ENCODE measurements at places on chromosomes 12 and 14. TPM values are rescaled to one million over a fixed set of nuclear protein-coding genes. Genes with fewer than 3 reads are reported as not detected.

GRCh38 chr12:121214855-121215745 is 5.2 kb downstream of the P2RX4 start:
- DNase-seq, result no peak

The POTEM gene
- total RNA-seq, result not detected

GRCh38 chr12:130086248-130086647 is 76.0 kb upstream of the FZD10 start:
- DNase-seq, result no peak

GRCh38 chr12:48004053-48004941 is at the start of gene COL2A1:
Gene COL2A1, minus strand, starts transcription at chr12:48004476. Its CDS starts 155 bp downstream, at chr12:48004321.
- no peak for DNase-seq

The CACNA2D4 gene
- 3.4 TPM for total RNA-seq

GRCh38 chr12:46456356-46457334 is 84.1 kb upstream of the SLC38A2 start:
- no peak for DNase-seq

The SYCP3 gene
- total RNA-seq, result 0.43 TPM

The DNAJC22 gene
- total RNA-seq, result not detected

- DNase-seq, result no peak
Measured at GRCh38 chr14:22419620-22420019, 169.4 kb downstream of the DAD1 start.

The NAV3 gene
- total RNA-seq, result not detected

DNA sequence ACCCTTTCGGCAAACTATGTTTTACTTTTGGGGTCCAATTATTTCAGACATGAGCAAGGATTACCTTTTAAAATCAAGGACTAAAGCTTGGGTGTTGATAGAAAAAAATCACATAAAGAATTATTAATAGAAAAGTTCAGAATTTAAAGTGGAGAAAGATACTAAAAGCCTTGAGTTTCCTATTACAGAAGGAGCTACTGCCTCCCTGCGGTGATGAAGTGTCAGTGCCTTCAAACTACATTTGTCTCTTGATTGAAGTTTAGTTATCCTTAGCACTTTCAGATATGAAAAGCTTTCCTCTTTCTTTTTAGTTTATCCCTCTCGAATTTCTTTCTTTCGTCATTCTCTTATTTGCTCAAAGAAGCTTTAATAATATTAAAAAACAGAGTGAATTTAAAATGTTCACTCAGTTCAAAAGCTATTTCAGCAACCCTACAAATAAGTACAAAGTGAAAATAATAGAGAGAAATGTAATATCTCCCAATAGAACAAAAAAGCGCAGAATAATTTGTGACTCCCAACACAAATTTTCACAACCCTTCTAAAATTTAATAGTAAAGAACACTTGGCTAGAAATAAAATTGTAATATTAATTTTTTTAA is 87.6 kb downstream of the SEC23A start:
- DNase-seq, result no peak

The NUAK1 gene
- 0.05 TPM for total RNA-seq

DNA sequence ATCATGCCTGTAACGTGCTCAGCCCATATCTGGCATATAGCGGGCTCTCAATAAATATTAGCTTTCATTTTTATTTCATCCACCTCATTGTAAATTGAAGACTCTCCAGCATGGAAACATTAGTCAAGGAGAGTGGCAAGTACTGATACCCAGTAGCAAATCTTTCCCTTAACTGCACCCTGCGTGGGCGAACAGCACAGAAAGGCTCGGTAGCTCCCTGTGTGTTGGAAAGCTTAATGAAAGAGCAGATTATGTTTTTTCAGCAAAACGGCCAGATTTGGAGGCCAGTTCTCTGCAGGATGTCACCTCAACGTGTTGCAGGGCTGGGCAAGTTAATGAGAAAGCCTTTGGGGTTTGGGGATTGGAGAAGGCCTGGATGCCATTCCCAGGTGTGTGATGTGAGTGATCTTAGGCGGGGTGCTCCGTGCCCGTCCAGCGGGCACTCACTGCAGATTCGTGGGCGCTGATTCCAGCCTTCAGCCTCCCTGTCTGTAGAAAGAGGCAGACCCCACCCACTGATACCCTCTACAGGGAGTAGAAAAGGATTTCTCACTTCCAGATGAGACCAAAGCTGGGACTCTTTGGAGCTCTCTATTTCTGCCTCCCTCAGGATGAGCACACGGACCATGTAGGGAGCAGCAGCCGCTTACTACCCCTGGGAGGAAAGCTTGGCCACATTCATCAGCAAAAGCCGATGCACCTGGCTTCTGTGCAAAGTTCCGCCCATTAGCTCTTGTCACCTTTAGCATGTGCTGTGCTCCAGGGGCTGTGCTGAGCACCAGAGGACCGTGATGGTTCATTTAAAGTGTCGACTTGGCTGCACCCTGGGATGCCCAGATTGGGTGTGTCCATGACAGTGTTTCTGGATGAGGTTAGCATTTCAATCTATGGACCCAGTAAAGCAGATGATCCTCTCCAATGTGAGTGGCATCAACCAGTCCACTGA is 29.1 kb downstream of the C14orf132 start:
- no peak for DNase-seq

GRCh38 chr12:76901628-76902380 is 23.0 kb upstream of the CSRP2 start:
- DNase-seq, result no peak

DNA sequence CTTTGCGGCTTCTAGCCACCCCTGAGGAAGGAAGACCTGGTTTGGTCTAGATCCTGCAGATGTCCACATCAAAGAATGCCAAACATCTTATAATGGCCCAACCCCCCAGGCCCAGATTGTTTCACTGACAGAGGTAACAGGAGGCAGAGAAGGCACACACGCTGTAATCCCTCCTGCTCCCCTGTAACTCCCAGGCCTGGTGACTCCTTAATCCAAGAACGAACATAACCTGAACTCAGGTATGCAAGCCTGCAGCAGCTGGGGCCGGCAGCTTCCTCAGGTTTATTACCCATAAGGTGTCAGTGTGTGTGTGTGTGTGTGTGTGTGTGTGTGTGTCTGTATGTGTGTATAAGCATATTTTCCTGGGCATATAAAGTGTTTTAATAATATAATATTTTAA is 52.7 kb downstream of the ERH start:
- DNase-seq, result no peak

DNA sequence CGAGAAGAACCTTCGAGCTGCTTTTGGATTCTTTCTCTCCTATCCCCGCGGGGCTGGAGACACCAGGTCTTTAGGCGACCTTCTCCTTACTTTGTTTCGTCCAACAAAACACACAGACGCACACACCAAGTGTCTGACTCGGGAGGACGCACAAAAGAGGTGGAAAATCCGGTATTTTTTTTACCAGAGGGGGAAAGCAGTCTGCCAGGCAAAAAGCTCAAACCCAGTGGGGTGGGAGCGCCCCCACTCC is 2.1 kb downstream of the SIX4 start:
- no peak for DNase-seq

DNA sequence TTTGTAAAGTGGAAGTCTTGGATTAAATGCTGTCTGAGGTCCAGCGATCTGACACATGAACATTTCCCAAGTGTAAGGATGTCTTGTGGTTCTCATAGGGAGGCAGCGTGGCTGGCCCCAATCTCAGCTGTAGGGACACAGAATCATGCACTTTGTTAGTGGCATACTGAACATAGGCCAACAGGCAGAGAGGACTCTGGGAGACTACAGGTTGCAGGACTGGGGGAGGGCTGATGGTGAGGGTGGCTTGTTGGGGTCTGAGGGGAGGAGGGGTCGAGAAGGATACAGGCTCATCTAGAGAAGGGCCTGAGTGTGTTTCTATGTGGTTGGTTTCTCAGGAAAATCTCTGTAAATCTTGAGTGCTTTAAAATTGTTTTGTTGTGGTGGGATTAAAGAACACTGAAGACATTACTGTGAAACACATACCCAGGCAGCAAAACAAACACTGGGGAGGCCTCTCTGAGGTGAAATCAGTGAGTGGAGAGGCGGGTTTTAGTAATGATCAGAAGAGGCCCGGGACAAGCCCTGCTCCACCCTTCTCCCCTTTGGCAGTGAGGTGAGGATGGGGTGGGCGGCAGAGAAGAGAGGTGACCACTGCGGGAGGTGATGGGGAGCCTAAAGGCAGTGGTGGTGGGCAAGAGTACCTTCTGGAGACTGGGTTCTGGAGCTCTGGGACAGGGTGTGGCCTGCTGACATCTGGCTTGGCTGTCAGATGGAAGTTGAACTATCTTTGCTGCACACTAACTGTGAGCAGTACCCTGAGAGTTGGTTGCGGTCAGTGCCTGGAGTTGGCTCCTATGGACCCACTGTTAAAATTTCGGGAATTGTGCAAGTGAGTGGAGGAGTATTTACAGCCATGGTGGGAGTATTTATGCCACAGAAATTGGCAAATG is 3.3 kb downstream of the NYNRIN start:
- DNase-seq, result no peak

GRCh38 chr14:99156090-99156425 is 115.9 kb downstream of the BCL11B start:
- no peak for DNase-seq

DNA sequence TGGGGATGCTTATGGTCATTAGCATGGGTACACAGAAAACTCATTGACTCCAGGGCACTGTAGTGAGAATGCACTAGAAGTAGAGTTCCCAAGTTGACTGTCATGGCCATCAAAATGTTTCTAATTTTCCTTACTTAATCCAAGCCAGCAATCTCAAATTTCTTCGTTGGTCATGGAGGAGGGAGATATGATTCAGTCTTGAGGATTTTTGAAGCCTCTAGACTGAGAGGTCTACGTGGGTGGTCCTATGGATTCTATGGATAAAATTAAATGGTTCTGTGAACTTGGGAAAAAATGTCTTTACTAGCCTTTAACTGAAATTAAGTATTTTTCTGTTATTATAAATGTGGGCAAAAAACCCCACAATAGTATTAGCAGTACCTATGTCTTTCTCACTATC is 508.5 kb downstream of the FUT8 start:
- DNase-seq, result no peak

DNA sequence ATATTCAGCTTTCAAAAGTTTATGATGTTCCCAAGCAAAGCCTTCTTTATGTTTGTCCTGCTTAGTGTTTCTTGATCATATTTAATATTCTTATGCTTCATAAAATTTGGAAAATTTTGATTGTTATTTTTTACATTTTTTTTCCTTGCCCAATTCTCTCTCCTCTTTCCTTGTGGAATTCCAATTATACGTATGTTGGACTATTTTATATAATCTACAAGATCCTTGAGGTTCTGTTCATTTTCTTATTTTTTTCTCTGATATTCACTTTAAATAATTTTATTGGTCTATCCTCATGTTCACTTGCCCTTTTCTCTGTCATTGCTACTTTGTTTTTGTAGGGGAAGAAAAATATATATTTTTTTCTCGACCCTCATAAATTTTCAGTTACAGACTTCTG is 167.7 kb downstream of the DYRK2 start:
- DNase-seq, result no peak

- DNase-seq, result no peak
Measured at GRCh38 chr12:109460538-109460937, 16.6 kb downstream of the KCTD10 start.

DNA sequence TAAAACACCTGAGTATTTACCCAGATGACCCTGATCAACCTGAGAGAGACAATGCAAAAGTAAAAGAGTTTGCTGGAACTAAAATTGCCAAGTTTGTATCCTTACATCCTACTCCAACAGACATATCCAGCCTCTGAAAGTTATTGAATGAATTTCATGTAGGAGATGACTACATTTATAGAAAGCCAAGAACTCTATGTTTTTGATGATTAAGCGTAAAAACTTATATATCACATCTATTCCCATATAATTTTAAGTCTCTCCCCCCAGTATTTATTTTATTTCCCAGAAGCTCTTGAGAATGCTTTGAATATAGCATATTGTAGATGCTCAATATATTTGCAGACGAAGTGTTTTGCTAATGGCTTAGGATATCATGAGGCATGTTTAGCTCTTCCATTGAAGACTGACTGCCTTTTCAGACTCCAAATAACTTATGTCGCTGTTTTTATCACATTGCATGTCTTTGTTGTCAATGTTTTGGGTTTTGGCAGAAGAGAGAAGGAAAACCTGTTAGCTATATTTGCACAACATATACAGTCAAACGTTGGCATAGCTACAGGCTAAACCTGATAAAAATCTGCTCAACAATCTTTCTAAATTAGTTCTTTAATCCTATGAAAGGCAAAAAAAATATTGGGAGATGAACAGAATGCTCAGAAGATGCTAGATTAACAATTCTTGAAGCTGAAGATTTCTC is 213.6 kb downstream of the DIO2 start:
- no peak for DNase-seq

- DNase-seq, result no peak
Measured at GRCh38 chr12:115869604-115870003, 407.9 kb downstream of the MED13L start.
